ENCODE measurements at places on chromosomes 7 and 10. TPM values are rescaled to one million over a fixed set of nuclear protein-coding genes. Genes with fewer than 3 reads are reported as not detected.

GRCh38 chr10:89377705-89378637 is at the start of gene IFIT1B:
Gene IFIT1B, plus strand, starts transcription at chr10:89378056. Its CDS starts 80 bp downstream, at chr10:89378136.
- peaks cover 4% of the 10 kb centered on the region for H3K4me1 ChIP-seq
- no peaks in the 10 kb centered on the region for H3K36me3 ChIP-seq
- no peak within 1 kb of the TSS for H3K27ac ChIP-seq
- no peaks in the 10 kb centered on the region for H3K27me3 ChIP-seq
- DNase-seq, result no peak

EZH2 gene
- 17.2 TPM for total RNA-seq

- peaks cover 20% of the 10 kb centered on the region for H3K4me1 ChIP-seq
- no peaks in the 10 kb centered on the region for H3K36me3 ChIP-seq
- no peak overlapping the region for H3K27ac ChIP-seq
- H3K4me3 ChIP-seq, result no peak overlapping the region
- no peak for DNase-seq
- H3K27me3 ChIP-seq, result no peaks in the 10 kb centered on the region
These were observed 2.7 kb downstream of the OGDH start for GRCh38 chr7:44608916-44609648.

DNA sequence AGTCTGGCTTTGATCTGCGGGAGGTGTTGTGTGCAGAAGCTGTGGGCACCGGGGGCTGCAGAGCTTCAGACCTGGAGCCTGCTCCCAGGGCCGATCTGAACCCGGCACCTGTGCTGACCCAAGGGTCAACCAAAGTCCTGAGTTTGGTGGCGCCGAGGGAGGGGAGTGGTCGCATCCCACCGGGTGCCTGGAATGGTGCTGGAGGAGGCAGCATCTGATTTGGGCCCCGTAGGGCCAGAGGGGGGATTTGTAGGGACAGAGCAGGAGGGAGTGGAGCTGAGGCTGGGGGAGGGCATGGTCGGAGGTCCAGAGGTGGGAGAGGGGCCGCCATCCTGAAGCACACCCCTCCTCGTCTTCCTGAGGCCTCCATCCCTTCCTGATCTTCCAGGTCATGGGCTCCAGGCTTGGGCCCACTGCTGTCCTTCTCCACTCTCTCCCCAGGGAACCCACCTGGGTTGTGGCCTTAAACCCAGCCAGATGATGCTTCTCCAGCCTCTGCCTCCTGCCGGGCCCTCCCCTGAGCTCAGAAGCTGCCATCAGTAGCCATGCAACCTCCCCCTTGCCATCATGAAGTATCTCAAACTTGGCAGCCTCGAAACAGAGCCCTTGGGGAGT is 112.9 kb downstream of the LHPP start:
- peaks cover 19% of the 10 kb centered on the region for H3K36me3 ChIP-seq
- no peaks in the 10 kb centered on the region for H3K27me3 ChIP-seq
- no peak for DNase-seq
- H3K4me1 ChIP-seq, result peaks cover under 1% of the 10 kb centered on the region
- H3K4me3 ChIP-seq, result no peak overlapping the region

DNA sequence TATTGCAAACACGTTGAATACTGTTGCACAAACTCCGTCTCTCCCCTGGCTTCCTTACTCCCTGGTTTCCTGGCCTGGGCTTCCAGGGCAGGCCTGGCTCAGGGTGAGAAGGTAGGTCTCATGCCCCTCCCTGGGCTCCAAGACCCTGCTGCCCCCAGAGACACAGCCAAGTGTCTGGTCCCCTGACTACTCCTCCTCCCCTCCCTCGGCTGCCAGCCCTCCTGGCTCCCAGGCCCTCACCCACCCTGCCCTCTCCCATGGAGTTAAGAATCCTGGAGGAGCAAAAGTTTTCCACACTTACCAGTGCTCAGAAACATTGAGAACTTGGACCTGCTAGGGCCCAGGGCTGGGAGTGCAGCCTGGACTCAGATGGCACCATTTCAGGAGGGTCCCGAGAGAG is 47.2 kb upstream of the RABGEF1 start:
- no peak for DNase-seq
- H3K4me1 ChIP-seq, result peaks cover 16% of the 10 kb centered on the region
- H3K27me3 ChIP-seq, result no peaks in the 10 kb centered on the region

AIFM2 gene
- total RNA-seq, result 4.2 TPM

GRCh38 chr10:12470719-12471118 is 121.4 kb downstream of the CAMK1D start:
- H3K4me3 ChIP-seq, result no peak overlapping the region
- no peaks in the 10 kb centered on the region for H3K36me3 ChIP-seq
- peaks cover 3% of the 10 kb centered on the region for H3K4me1 ChIP-seq
- no peak overlapping the region for H3K27ac ChIP-seq

DNA sequence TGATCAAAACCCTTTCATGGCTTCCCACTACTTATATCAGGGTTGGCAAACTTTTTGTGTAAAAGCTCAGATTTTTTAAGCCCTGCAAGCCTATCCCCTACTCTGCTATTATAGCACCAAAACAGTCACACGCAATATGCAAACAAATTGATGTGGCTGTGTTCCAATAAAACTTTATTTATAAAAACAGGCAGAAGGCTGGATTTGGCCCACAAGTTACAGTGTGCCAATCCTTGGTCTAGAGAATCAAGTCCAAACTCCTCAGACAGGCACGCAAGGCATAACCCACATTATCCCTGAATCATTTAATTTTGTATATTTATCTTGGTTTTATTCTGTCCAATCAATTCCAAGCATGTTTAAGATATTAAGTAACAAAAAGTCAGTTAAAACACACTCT is 71.9 kb downstream of the SGMS1 start:
- no peaks in the 10 kb centered on the region for H3K36me3 ChIP-seq
- H3K27me3 ChIP-seq, result no peaks in the 10 kb centered on the region
- no peak for DNase-seq

GRCh38 chr7:51349820-51350545 is 33.4 kb upstream of the COBL start:
- H3K4me1 ChIP-seq, result peaks cover 5% of the 10 kb centered on the region
- H3K27ac ChIP-seq, result no peak overlapping the region
- H3K4me3 ChIP-seq, result no peak overlapping the region
- no peak for DNase-seq
- H3K36me3 ChIP-seq, result no peaks in the 10 kb centered on the region

DNA sequence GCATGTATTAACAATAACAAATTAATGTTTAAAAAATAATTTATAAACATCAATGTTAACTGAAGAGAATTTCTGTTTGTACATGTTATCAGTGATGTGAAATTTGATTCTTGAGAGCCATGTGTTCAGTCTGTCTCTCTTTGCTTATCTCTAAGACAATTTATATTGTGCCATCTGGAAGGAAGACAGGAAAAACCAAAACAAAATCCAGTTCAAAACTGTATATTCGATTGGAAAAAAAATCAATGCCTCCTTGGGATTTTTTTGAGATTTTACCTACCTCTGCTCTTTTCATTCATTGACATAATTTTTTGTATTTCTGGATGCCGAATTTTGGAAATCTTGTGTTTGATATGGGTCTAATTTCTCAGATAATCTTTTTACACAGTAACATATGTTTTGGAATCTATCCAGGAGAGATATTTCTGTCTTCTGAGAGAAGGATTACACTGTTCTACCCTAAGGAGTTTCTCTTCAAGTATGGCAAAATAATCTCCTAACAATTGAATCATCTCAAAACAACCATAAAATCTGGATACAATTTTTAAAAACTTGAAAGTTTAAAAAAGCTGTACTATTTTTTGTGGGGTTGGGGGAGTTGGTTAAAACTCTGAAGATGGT is 311.9 kb upstream of the GNAI1 start:
- no peaks in the 10 kb centered on the region for H3K27me3 ChIP-seq
- H3K4me1 ChIP-seq, result no peaks in the 10 kb centered on the region
- peak; percentile 70 for DNase-seq

FAM13C gene
- total RNA-seq, result 47.2 TPM

GRCh38 chr7:148535217-148535616 is 55.3 kb upstream of the C7orf33 start:
- DNase-seq, result peak; percentile 10
- H3K27me3 ChIP-seq, result no peaks in the 10 kb centered on the region
- peaks cover under 1% of the 10 kb centered on the region for H3K4me1 ChIP-seq
- H3K27ac ChIP-seq, result no peak overlapping the region

TLL2 gene
- 4.4 TPM for total RNA-seq

DNA sequence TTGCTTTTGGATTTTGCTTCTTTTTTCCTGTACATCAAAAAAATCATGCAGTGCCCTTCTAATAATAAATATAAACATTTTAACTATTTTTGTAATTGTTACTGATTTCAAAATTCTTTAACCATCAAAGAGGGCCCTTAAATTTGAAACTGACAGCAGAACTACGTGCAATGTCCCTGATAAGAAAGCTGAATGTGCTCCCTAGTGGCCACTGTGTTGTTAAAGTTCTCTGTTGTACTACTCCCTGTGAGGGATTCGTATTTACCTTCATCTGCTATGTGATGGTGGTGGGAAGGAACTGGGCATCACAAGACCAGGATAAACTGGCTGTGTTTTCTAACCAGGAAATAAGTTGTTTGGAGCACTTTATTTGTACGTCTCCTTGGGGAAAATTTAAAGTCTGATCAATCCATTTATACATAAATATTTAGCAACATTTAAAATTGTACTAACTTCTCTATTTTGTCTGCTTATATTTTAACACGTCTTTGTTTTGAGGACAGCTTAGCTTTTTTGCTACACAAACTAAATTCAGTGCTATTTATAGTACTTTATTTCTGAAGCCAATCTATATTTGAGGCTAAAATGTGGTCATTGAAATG is 322.4 kb downstream of the HGF start:
- no peaks in the 10 kb centered on the region for H3K27me3 ChIP-seq
- no peak overlapping the region for H3K27ac ChIP-seq
- no peaks in the 10 kb centered on the region for H3K36me3 ChIP-seq
- no peak for DNase-seq
- H3K4me3 ChIP-seq, result no peak overlapping the region

SFXN2 gene
- 9.9 TPM for total RNA-seq

CFAP46 gene
- 14.3 TPM for total RNA-seq

DNA sequence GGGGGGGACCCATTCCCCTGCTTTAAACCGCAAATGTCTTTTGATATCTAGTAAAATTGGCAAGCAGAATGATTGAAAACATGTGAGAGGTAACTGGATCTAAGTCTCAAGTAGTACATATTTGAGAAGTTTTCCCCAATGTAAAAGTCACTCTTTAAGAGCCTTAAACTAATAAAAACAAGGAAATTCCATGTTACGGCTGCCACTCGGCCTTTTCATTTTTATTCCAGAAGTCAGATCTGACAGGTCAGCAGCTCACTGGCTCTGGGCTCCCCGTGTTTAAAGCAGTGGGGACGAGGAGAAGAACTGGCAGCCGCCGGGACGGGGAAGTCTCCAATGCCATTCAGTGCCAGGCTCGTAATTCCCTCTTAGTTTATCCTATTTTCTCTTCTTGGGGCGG is 80.7 kb downstream of the CUX1 start:
- no peaks in the 10 kb centered on the region for H3K27me3 ChIP-seq
- DNase-seq, result no peak

DNA sequence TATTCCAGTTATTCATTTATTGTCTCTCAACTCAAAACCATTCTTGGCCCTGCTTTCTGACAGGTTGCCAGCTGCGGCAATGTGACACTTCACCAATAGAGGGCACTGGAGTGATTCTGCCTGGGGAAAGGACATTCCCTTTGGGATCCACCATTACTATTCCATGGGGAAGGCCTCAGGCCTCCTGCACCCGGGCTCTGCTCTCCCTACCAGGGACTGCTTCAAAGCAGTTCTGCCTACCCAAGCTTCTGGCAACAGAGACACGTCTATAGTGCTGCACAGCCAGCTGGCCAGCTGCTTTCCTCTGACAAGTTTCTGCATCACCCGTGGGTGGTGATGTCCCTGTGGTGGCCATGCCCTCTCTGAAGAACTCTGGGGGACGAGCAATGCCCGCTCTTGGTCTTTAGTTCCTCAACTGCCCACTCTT is 163.8 kb downstream of the ELMO1 start:
- H3K27ac ChIP-seq, result no peak overlapping the region
- no peaks in the 10 kb centered on the region for H3K36me3 ChIP-seq
- no peak for DNase-seq
- H3K27me3 ChIP-seq, result no peaks in the 10 kb centered on the region
- no peak overlapping the region for H3K4me3 ChIP-seq

PSD gene
- 32.7 TPM for total RNA-seq

DNA sequence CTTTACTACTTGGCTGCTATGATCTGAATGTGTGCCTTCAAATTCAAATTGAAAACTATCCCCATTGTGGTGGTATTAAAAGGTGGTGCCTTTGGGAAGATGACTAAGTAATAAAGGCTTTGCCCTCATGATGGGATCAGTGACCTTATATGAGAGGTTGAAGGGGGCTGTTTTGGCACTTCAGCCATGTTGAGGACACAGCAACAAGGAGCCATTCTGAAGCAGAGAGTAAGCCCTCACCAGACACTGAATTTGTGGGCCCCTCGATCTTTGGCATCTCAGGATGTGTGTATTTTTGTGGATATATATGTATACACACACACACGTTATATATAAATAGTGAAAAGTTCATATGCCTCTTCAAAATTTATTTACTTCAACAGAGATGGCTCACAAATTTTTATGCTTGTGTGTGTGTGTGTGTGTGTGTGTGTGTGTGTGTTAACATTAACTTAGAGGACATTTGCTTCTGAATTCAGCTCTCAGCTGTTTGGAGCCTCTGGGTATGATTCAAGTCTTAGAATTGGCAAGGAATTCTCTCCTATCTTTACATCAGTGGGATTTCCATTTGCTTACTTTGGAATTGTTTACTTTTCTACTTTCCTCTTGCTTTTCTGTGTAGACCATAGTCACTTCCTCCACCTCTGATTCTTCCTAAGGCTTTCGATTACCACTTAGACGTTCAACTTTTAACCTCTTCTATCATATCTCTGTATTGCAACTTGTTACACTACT is 66.6 kb downstream of the MAGI2 start:
- no peaks in the 10 kb centered on the region for H3K27me3 ChIP-seq
- no peaks in the 10 kb centered on the region for H3K36me3 ChIP-seq
- no peak overlapping the region for H3K4me3 ChIP-seq
- no peaks in the 10 kb centered on the region for H3K4me1 ChIP-seq
- H3K27ac ChIP-seq, result no peak overlapping the region

- H3K4me1 ChIP-seq, result no peaks in the 10 kb centered on the region
- no peaks in the 10 kb centered on the region for H3K27me3 ChIP-seq
- H3K4me3 ChIP-seq, result no peak overlapping the region
- no peaks in the 10 kb centered on the region for H3K36me3 ChIP-seq
- H3K27ac ChIP-seq, result no peak overlapping the region
These were observed 457.7 kb downstream of the IPMK start for GRCh38 chr10:57809961-57810360.

DNA sequence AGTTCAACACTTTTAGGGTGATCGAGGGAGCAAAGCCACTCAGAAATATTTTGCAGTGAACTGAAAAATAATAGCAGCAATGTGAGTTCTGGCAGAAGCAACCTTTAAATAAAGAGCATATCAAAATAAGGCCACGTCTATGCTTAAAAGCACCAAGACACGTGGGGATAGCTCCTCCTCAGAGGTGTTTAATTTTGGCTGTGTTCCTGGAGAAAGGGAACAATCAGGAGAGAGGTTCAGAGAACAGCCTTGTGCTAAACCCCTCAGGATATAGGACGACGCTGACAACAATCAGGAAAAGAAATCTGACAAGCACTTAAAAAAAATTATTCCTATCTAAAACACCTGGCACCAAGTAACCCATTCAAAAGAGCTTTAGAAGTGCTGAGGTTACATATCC is 471.9 kb upstream of the CELF2 start:
- no peaks in the 10 kb centered on the region for H3K27me3 ChIP-seq
- no peak overlapping the region for H3K4me3 ChIP-seq
- no peak overlapping the region for H3K27ac ChIP-seq
- H3K36me3 ChIP-seq, result no peaks in the 10 kb centered on the region

GRCh38 chr10:32104181-32104580 is 48.0 kb upstream of the KIF5B start:
- H3K36me3 ChIP-seq, result no peaks in the 10 kb centered on the region
- no peak overlapping the region for H3K4me3 ChIP-seq
- no peak overlapping the region for H3K27ac ChIP-seq
- H3K4me1 ChIP-seq, result no peaks in the 10 kb centered on the region
- no peaks in the 10 kb centered on the region for H3K27me3 ChIP-seq
